Activated T-cell treated with anti-CD3 and anti-CD28 coated beads for 48 hours (primary cell): ENCODE measurements at places on chromosomes 11 and 22.

- no peak for DNase-seq
Measured at GRCh38 chr22:37065180-37065579, 13.6 kb downstream of the KCTD17 start.

GRCh38 chr11:129787532-129788155 lies 28.0 kb upstream of the TMEM45B start:
- DNase-seq: no peak

DNA sequence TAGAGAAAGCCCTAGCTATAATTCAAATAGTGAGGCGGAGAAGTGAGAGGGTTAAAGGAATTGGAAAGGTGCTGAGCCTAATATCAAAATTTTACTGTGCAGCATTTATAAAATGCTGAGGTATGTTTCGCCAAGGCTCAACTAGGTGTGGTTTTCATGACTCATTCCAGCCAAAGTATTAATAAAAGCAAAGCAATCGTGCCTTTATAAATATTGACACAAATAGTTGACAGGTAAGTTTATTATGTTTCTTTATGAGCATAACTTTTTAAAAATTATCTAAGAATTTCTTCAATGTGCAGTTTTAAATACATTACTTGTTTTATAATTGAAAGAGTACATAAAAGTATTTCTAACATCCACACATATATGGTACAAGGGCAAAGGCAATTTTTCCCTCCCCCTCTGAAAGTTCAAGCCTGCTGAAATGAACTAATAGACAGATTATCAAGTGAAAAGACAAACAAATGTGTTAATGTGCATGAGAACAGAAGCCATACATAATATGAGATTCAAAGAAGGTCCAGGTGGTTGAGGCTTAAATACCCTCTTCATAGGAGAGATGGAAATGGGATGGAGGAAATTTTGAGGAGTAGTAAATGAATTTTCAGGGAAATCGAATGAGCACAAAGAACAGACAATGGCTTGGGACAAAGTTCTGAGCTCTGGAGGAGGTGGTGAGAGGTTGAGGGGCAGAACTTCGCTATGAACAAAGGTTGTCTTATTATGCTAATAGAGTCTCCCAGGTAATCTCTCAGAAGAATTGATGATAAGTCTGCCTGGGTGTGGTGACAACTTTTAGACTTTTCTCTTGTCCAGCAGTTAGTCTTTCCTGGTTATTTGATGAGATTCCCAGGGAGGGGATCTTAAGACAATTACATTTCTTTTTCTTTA lies 326.5 kb downstream of the BUD13 start:
- DNase-seq: no peak

DNA sequence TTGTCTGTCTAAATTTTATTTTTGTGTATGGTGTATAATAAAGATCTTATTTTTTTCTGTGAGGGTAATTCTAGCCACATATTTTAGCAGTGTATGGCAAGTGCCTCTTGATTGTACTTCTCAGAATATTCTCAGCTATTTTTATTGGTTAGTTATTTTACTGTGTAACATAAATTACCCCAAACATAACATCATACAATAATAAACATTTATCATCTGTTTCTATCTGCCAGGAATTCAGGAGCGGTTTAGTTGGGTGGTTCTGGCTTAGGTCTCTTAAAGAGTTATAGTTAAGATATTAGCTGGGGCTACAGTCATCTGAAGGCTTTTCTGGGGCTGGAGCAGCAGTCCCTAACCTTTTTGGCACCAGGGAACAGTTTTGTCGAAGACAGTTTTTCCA lies 47.8 kb downstream of the PPFIBP2 start:
- no peak for DNase-seq

DNA sequence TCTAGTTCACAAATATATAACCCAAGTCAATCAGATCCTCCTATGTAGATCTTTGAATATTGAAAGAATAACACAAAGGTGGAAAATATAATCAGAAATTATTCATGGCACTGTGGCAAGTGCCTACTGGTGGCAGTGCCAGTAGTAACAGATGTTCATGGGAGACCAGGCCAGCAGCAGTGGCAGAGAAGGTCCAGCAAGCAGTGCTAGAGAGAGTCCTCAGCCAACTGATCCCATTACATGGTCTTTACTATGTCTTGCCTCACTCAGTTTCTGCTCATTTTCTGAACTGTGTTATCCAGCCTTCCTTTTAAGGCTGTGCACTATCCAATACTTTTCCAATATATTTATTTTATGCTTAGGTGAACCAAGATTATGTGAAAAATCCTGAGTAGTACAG lies 124.9 kb downstream of the MRTFA start:
- no peak for DNase-seq

GRCh38 chr11:26651916-26652315 lies 69.9 kb downstream of the SLC5A12 start:
- no peak for DNase-seq

GRCh38 chr11:133656082-133656635 lies 123.9 kb upstream of the OPCML start:
- DNase-seq: no peak

GRCh38 chr22:19707347-19708290 lies 6.7 kb upstream of the SEPTIN5 start:
- DNase-seq: no peak

- no peak for DNase-seq
Measured at GRCh38 chr11:28903716-28904115, 795.5 kb downstream of the METTL15 start.
